HepG2 (cell line): ENCODE measurements at places on chromosomes 5 and 9. TPM values are rescaled to one million over a fixed set of nuclear protein-coding genes. Genes with fewer than 3 reads are reported as not detected.

GRCh38 chr5:43156388-43156787 is 35.6 kb upstream of the NIM1K start:
- DNase-seq, result no peak

DNA sequence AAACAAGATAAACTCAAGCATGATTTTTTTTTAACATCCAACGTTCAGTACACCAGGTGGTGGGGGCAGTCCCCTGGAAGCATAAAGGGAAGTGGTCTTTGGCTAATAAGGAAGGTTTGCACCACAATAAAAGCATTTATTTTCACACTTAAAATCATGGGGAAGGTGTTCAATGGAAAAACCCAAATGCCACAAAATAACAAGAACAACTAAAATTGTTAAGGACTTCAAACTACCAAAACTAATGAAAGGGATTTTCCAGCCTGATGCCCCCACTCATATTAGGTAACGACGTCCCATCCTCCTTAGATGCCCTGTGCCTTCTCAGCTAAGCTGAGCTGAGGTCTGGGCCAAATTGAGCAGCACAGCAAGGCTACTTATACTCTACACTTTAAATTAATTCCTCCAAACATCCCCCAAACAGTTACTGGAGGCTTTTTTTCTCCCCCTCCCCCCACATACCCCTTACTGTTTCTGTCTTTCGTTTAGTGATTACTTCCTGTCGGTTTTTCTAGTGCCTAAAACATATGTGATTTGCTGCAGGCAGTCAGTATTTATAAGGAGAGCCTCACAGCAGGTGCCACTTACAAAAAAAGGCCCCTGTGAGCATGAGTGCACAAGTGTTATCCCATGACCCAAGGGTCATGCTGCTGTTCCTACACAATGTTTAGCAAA is 259.7 kb upstream of the ZNF608 start:
- DNase-seq, result no peak

- DNase-seq, result no peak
Measured at GRCh38 chr9:97864396-97864795, 11.4 kb downstream of the FOXE1 start.

- no peak for DNase-seq
Measured at GRCh38 chr5:158679221-158679641, 420.5 kb downstream of the EBF1 start.

- DNase-seq, result no peak
Measured at GRCh38 chr9:87781331-87781730, 55.4 kb downstream of the CTSL start.

POU5F2 gene
- 0.10 and 0.38 TPM in 2 replicates for total RNA-seq

PCDHGA12 gene
- 0.13 TPM in 1 of 2 replicates, not detected in the other for total RNA-seq
